ENCODE measurements at places on chromosomes 1 and 21.

DNA sequence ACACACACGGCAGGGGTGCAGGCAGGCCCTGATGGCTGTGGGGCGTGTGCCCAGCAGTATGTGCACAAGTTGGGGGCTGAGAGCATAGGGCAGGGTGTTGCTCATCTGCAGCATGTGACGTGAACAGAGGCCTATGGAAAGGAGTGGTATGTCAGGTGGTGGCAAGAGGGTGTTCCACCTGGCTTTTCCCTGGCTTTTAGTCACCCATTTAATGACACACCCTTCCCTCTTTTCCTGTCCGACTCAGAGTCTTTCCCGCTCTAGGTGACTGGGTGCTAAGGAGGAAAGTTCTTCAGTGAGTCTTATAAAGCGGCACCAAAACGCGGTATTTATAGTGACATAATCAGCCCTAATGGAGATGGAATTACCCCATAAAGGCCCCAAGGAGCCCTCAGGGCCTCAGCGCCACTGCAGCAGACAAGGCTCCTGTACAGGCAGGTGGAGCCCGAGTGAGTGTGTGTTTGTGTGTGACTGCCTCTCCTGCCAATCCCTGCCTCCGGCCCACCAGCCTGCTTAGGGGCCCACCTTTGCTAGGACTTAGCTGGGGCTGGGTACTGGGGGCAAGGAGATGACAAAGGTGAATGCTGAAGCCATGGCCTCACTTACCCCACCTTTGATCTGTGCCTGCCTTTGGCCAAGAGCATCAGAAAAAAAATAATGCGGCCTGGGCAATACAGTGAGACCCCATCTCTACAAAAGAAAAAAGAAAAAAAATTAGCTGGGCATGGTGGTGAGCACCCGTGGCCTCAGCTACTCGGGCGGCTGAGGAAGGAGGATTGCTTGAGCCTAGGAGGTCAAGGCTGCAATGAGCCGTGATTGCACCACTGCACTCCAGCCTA, 3.3 kb upstream of the EPHA2 start:
- no peak for DNase-seq

DNA sequence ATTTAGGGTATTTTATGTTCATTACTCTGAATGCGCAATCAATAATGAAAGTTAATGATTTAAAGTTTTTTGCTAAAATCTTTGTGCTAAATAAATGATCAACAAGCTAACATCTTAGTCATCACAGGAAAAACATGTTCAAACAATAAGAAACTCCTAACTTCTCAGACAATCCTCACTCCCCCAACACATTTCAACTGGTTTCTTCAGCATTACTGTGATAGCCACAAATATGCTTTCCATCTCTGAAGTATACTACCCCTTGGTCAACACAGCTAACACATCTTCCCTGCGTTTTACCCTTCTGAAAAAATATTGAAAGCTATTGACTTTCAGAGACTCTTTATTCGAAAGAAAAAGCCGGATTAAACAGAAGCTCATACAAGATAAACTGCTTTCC, 85.8 kb downstream of the ZNF644 start:
- DNase-seq: no peak

DNA sequence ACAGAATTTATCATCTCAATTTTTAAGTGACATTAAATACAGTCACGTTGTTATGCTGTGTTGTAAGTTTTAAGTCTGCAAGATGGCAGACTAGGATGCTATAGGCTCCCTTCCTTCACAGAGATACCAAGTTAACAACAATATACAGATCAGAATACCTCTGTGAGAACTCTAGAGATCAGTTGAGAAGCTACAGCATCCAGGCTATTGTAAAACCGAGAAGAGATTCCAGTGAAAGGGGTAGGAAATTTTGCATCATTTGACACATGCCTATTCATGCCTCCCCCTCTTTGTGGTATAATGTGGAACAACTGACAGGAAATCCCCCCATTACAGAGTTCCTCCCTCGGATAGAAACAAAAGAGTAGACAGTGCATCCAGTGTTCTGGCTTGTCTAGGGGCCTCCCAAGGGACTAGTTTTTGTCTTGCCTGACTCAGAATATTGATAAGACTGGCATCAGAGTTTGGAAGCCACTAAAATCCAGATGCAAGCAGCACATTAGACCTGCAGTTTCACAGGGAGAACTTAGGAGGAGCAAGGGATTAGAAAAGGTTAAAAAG, 80.6 kb downstream of the LBR start:
- DNase-seq: peak; percentile 8

DNA sequence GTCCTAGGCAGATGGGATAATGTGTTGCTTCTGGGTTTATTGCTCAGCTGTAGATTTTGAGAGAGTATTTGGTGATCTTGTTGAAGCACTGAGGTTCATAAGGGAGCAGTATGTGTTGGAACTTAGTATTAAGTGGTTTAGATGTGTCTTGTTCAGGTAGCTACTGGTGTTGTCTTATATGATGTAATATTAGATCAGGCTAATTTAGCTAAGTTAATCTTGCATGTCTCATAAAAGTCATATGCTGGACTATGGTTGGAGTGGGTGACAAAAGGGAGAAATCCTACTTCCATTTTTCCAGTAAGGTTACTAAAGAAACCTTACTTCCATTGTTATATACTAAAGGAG, 196.4 kb downstream of the CLEC20A start:
- DNase-seq: no peak

- DNase-seq: no peak
These were observed 33.4 kb downstream of the HMCN1 start for GRCh38 chr1:185767508-185768120.

- DNase-seq: no peak
These were observed 165.9 kb downstream of the PTBP2 start for GRCh38 chr1:96887501-96887900.

DNA sequence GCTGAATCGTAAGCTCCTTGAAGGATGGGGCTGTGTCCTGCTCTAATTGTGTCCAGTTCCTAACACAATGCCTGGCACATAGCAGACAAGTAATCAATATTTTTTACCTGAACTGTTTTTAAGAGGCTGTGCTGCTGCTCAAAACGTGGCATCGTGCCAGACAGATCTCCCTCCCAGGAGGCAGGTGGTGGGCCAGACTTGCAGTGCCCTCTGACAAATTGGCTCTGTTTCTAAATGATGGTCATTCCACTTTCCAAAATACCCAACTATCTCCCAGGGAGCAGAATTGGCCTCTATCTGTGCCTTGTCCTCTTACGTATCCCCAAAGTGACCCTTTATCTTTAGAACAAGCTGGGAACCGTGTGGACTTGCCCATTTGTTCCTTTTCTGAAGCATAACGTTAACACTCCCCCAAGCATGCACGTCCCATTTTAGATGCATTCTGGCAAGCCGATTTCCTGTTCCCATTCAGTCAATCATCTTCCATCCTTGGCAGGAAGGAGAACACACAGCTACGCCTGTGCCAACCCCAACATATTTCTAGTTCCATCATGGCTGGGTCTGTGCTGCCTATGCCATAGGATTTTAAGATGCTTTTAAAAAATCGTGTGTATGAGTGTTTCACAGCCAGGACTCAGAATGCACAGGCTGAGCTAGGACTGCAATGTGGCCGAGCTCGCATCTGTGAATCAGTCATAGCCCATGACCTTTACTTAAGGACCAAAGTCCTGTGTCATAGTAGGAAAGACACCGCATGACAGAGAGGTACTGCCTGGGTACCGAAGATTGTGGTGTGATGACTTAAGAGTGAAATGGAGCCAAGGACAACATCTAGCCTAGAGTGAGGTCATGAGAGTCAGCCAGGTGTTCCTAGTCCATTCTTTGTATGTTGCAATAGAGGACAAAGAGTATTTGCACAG, 408.6 kb downstream of the PRDM2 start:
- no peak for DNase-seq

DNA sequence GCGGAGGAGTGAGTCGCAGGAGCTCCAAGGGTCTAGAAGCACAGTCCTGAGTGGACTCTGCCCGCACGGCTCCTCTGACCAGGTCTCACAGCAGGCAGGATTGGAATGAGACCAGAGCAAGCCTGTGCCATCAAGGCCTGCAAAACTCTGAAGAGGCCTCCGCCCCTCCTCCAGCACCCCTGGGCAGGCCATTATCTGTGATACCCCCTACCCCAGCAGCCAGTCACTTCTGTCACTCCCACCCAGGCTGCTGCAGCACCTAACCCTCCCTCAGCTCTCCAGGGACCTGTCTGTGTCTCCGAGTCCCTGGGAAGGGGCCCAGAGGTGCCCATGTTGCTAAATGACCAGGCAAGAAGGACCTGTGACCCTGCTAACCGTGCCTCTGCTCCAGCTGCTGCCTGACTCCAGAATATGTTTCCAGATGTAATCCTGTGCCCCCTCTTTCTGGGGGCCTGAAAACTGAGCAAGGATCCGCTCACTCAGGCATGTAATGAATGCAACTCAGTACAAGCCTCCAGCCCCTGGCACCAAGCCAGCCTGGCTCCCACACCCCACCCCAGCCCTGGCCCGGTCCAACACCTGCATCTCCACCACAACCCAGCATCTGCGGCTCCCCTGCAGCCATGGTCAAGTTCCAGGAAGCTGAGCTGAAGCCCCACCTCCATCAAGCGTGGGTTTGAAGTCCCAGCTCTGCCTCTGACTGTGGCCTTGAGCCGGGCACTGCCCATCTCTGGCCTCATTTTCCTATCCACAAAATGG, 22.1 kb upstream of the COL16A1 start:
- DNase-seq: no peak

- no peak for DNase-seq
These were observed at the start of gene BCL2L15 for GRCh38 chr1:113887402-113888175. BCL2L15 (minus strand) TSS chr1:113887581; CDS start chr1:113887375, 206 bp downstream.

DNA sequence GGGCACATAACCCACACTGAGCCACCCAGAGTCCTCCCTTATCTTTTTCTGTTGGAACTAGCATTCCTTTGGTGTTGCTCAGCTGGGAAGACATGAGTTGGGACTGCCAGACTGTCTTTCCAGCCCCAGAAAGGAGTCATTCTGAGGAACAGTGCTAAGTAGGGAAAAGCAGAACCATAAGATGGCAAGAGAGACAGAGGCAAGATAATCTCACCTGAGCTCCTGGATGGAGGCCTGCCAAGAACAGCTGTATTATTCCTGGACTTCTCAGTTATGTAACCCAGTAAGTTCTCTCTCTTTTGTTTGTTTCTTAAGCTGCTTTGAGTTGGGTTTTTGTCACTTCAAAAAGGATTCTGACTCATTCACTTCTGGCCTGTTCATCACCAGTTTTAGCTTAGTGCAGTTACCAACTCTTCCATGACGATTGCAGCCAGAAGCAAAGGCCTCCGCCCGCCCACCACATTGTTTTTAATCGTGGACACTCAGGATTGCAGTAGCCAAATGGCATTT, 134.4 kb downstream of the OMA1 start:
- no peak for DNase-seq

- no peak for DNase-seq
These were observed 1.1 kb downstream of the TSPAN2 start for GRCh38 chr1:115088115-115088778.

DNA sequence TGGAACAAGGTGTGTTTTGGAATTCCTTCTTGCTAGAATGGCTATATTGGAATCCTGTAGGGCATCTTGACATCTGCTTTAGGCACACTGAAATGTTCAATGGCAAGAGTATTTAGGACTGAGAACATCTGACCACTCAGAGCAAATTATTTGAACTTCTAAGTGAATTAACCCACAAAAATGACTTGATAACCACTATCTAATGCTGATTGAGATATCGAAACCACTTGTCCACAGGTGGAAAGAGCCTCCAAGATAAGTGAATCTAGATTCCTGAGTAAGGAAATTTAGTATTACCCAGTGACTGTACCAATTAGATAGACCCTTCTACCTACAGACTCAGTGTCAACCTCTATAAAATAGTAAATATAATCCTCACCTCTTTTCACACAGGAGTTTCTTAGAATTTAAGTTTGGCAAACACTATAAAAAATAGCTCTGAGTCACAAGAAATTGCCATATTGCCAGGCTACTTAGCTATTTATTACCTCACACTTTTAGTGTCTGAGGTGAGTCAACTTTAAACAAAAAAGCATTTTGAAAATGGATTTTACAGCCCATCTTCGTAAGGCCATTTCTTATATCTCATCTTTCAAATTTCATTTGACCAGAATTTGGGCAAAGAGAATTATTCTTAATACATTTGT, 421.8 kb downstream of the PTBP2 start:
- no peak for DNase-seq

- DNase-seq: no peak
These were observed 252.5 kb downstream of the SIPA1L2 start for GRCh38 chr1:232377494-232377770.

- no peak for DNase-seq
These were observed 121.8 kb downstream of the SYF2 start for GRCh38 chr1:25110485-25110884.

GRCh38 chr1:72637593-72637992, 355.3 kb upstream of the NEGR1 start:
- DNase-seq: no peak

DNA sequence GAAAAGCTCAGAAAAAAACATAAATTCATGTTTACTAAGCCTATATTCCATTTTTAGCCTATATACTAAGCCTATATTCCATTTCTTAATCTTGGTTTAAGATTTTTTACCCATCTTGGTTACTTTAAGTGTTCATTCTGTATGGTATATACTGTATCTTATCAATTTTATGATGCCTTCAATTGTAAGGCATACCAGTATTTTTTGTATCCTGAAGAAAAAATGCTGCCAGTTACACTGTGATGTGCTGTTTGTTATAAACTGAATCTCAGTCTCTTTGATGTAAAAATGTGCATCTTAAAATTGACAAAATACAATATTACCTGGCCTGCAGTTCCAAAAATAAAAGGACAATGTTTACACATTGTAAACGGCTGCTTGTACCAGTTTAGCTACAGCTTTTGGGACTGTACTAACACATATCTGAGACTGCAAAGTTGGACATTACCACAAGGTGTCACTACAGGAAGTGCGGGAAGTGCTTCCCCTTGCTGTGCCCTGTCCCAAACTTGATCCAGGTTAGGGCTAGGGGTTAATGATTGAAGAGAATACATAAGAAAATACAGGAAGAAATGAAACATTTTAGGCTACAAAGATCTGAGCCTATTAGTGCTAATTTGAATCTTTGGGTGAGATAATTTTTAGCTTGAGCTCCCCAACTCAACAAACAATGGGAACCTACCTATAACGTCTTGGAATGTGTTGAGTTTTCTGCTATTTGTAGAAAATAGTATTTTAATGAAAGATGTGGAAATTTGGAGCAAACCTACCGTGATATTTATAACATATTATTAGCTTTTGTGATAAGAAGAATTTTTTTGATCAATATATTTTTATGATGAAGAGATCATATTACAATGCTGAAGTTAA, 108.9 kb downstream of the LBR start:
- peak; percentile 39 for DNase-seq
